ENCODE measurements at places on chromosomes 2 and 18.

GRCh38 chr2:78778756-78779510 lies 246.6 kb upstream of the REG3G start:
- DNase-seq: no peak

GRCh38 chr18:73060666-73061288 lies 193.0 kb upstream of the NETO1 start:
- no peak for DNase-seq

- DNase-seq: no peak
Observed at GRCh38 chr2:28394331-28394877, 1.7 kb downstream of the FOSL2 start.

GRCh38 chr18:48139431-48140347 lies 209.2 kb upstream of the SMAD2 start:
- no peak for DNase-seq

GRCh38 chr2:239566162-239566994 lies 165.6 kb upstream of the HDAC4 start:
- no peak for DNase-seq

GRCh38 chr18:49976795-49977560 lies 163.6 kb upstream of the ACAA2 start:
- no peak for DNase-seq

- DNase-seq: no peak
Observed at GRCh38 chr2:127658146-127658545, 12.2 kb downstream of the GPR17 start.

- DNase-seq: no peak
Observed at GRCh38 chr2:1986598-1986997, 242.3 kb upstream of the PXDN start.

GRCh38 chr2:172442072-172442895 lies 14.9 kb downstream of the ITGA6 start:
- DNase-seq: no peak
